ENCODE measurements at places on chromosomes 13 and 19. TPM values are rescaled to one million over a fixed set of nuclear protein-coding genes. Genes with fewer than 3 reads are reported as not detected.

GRCh38 chr19:10566658-10567410 is 1.0 kb upstream of the KRI1 start:
- peak; percentile 95 for DNase-seq

- DNase-seq = no peak
Measured at GRCh38 chr19:1566392-1567115, 1.6 kb downstream of the MEX3D start.

CDX2 gene
- polyA plus RNA-seq = not detected

LRRC4B gene
- not detected for polyA plus RNA-seq

Measured in immature natural killer cell (primary cell).